ENCODE measurements at places on chromosomes 12 and 14.

- DNase-seq: no peak
Measured at GRCh38 chr12:88934163-88934747, 354.0 kb upstream of the KITLG start.

DNA sequence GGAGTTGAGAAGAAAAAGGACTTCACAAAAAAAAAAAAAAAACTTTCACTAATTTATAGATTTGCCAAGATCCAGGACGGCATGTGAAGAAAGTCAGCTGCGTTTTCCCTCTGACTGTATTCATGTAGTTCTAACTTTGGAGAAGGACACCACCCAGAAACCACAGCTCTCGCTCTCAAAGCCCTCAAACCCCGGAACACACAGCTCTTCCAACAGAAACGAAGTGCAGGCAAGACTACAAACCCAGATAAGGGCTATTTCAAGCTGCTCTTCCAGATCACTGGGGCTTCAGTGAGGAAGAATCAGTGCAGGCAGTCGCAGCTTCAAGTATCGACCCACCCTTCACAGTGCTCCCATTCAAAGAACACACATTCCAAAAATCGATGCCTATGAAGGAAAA lies 13.2 kb downstream of the KCNH5 start:
- DNase-seq: no peak

- no peak for DNase-seq
Measured at GRCh38 chr14:68487805-68488590, 304.9 kb downstream of the ZFP36L1 start.

DNA sequence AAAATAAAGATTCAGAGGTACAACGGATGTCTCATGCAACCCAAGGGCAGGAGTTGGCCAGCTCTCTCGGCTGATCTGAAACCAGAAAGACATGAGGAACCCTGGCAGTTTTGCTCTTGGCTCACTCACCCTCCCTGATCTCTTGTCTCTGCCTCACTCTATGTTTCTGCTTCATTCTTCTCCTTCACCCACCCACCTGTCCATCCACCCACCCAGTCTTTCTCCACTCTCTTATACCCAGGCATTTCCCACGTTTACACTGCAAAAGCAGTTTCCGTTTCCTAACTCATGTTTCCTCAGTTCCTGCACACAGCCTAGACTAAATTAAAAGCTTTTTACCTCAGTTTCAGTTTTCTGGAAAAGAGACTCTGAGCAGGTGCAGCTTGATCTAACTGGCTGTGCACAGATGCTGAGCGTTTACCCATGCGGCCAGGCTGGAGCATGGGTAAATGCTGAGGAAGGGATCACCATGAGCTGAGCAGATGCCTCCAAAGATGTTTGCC lies 157.6 kb downstream of the PRKCH start:
- no peak for DNase-seq

- no peak for DNase-seq
Measured at GRCh38 chr14:32336702-32337101, 7.6 kb downstream of the AKAP6 start.

DNA sequence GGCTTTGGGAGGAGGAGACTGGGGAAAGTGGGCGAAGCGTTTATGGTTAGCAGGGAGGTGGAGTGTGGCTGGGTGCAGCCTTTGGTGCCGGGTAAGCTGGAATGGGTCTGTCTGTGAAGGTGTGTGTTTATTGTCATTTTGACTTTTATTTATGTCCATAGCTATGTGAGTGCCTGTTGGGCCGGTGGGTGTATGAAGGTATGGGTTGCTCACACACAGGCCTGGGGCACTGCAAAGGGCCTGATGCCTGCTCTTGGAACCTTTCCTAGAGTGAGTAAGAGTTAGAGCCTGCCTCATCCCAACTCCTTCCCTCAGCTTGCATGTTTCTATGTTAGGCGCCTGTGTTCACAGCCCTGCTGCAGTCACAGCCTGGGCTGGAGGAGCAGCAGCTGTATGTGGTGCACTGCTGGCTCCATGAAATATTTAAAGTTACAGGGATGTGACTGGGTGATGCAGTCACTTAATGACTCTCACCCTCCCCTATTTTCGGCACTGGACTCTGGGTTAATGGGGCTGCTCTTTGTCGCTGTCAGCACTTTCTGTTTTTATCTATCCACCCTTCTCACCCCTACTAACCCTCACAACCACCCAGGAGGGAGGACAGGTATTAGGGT lies 2.6 kb upstream of the PPP1R1A start:
- no peak for DNase-seq

GRCh38 chr12:124764451-124764850 lies 99.2 kb downstream of the SCARB1 start:
- no peak for DNase-seq

- no peak for DNase-seq
Measured at GRCh38 chr14:63544591-63545299, 1.6 kb upstream of the PPP2R5E start.

GRCh38 chr12:102171951-102172350 lies 25.7 kb downstream of the PMCH start:
- no peak for DNase-seq

DNA sequence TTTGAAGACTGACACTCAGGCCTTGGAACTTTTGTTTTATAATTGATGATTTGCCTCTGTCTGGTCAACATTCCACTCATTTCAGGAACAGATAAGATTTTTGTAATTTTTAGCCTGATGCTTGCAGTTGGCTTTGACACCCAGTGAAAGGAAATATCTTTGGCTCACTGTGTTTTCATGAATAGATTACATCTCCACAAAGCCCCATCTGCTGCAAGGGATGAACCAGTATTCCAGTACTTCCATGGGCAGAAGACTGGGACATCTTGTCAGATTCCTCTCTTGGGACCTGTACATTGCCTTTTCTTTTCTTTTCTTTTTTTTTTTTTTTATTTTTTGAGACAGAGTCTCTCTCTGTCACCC lies 28.4 kb downstream of the GSG1 start:
- no peak for DNase-seq

DNA sequence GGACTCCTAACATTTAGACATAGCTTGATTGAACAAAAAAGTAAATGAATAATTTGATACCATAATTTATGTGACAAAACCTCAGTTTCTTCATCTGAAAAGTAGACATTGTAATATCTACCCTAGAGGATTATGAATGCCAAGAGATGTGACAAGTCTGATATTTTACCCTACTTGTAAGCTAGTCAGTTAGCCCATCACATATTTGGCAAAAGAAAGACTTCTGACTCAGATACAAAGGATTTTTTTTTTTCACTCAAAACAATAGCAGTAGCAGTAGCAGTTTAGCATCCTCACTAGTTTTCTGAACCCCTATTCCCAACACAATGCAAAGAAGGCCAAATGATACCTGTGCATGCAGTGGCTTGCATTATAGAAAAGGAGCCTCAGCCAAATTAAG lies 377.3 kb upstream of the E2F7 start:
- no peak for DNase-seq

DNA sequence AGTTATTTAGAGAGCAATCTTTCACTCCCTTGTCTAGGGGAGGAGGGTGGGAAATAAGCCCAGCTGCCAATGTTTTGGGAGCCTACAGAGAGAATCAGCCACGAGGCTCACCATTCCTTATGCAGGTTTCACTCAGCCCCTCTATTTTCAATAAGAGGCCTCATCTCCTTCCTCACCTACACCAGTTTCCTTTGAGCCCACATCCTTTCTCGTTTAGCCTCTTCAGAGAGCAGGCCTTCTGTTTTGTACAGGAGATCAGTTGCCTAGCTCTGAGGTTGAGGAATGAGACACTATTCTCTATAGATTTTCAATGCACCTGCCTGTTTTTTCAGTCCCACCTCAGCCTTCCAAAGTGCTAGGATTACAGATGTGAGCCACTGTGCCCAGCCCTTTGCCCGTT lies 17.9 kb downstream of the SNAPC1 start:
- no peak for DNase-seq

DNA sequence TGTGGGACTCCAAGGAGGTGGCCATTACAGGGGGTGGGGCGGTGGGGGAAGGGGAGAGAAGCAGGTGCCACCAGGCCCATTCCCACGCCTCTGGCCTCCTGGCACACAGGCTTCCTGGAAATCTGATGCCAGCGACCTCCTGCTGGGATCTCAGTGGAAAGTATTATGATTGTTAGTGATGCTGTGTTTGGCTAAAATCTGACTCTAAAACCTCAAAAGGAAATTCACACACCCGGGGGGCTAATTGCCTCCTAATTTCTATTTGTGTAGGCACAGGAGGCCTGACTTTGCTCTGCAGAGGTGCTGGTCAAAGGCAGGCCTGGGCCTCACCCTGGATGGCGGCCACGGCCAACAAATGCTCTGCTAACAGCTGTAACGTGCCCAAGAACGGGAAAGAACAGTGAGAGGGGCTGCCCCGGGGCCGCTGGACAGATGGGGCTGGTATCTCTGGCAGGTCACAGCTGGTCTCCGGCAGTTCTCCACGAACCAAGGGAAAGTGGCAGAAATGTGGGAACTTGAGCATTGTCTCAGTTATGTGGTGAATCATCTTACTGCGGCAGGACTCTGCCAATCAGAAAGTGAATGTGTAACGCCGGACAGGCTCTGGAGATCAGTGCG lies 14.3 kb downstream of the FAM181A start:
- DNase-seq: no peak

GRCh38 chr14:44300916-44301315 lies 206.2 kb downstream of the FSCB start:
- DNase-seq: no peak

DNA sequence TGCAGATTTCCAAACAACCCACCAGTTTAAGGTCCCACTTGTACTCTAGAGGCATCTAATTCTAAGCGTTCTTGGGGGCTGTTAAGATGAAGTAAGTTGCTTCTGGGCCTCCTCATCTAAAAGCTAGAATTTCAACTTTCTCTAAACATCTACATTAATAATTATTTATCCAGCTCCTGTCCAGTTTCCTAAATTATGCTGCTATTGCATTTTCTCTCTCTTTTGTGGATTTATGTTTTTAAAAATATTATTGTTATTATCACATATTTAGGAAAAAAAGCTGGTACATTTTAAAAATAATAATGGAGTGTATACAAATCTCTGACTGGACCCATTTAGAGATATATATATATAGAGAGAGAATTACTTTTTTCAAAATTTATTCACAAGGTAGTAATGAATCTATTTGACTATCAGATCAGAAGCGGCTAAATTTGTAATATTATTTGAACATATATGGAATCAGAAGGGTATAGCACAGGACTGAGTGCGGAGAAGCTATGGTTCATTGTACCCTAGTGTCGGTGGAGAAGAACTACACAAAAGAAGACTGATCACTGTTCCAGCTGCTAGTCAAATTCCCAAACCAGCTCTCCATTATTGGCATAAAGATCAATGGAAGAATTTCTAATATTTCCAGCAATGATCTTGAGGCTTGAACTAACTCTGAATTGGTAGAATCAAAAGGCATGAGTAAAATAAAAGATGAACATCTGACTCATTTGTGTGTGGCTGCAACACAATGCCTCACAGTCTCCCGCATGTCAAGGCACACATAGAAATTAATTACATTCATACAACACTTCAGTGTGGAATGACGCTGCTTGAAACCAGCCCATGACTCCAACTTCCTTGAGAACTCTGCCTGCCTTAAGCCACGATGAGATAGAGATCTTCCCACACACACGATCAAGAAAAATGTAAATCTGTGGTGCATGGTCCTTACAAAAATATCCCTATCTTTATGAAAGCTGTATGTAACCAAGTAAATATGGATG lies 433.4 kb upstream of the OR4E1 start:
- DNase-seq: no peak

GRCh38 chr12:118274066-118274465 lies 98.6 kb downstream of the TAOK3 start:
- no peak for DNase-seq

GRCh38 chr12:65648461-65648860 lies 175.8 kb upstream of the HMGA2 start:
- DNase-seq: no peak

DNA sequence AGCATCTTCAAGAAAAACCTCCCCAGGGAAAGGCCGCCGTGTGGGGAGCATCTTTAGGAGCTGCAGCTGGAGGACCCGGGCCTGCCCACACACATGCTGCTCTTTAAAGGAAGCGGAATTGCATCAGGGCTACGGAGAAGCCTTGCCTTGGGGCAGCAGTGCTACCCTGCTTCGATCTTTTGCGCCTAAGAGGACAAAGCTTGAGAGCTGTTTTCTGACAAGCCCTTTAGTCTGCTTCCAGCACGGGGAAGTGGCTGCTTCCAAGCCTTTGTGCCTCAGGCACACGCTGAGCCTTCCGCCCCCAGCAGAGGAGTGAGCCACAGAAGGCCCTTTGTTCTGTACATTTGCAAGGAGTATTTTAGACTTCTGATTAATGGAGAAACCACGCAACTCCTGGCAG lies 31.5 kb downstream of the COA8 start:
- DNase-seq: peak; percentile 87

DNA sequence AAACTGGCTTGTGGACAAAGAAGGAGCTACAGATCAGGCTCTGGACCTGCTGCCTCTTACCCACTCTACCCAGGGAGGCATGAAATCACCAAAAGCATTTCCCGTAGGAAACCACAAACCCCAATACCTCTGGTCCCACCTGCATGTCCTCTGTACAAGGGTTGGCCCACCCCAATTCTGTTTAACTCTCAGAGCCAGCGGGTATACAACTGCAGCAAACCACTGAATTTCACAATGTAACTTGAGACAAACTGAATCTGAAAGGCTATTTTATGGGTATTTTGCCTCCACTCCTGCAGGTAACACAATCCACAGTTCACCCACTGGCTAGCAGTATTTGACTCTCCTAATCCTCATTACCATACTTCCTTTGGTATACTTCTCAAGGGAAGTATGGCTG lies 16.5 kb downstream of the SIX1 start:
- no peak for DNase-seq

DNA sequence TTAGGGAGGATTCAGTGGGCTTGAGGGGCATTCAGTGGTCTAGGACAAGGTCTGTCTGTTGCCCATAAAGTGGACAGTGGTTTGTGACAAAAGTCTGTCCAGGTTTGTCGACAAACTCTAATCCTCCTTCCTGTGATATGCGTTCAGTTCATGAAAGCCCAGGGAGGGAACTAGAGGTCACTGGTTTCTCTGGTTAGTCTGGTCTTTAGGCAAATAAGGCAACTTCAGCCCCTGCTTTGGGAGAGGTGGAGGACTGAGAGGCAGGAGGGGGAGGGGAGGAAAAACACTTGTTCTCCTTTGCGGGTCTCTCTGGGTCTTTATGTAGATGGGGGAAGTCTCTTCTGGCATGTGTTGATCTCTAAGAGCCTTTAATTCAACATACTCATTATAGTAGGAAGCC lies 235.1 kb upstream of the PWP1 start:
- DNase-seq: no peak

GRCh38 chr12:58725400-58726105 lies 194.8 kb downstream of the LRIG3 start:
- no peak for DNase-seq

- no peak for DNase-seq
Measured at GRCh38 chr12:108306506-108306905, 32.6 kb downstream of the CMKLR1 start.

DNA sequence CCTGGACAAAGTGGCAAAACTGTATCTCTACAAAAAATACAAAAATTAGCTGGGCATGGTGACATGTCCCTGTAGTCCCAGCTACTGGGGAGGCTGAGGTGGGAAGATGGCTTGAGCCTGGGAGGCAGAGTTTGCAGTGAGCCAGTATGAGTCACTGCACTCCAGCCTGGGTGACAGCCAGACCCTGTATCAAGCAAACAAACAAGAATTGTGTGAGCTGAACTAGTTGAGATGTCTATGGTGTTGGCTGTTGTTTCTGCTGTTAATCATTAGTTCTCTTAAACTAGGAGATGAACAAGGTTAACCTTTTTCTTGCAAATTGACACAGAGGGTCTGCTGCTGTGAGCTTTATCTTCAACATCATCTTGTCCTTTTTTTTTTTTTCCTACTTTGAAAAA lies 23.6 kb downstream of the RASSF3 start:
- DNase-seq: no peak

- no peak for DNase-seq
Measured at GRCh38 chr12:92452763-92453162, 250.0 kb upstream of the PLEKHG7 start.

All from dorsolateral prefrontal cortex (tissue), 122 donors.